Testis (tissue), 5 donors: ENCODE measurements at places on chromosomes 7 and 10. TPM values are rescaled to one million over a fixed set of nuclear protein-coding genes. Genes with fewer than 3 reads are reported as not detected.

HMX2 gene
- not detected for polyA plus RNA-seq

PI4K2A gene
- 24.2 TPM for polyA plus RNA-seq

OPALIN gene
- polyA plus RNA-seq: not detected

MNX1 gene
- 1.5 TPM for polyA plus RNA-seq

PRLHR gene
- polyA plus RNA-seq: not detected
